ENCODE measurements at places on chromosomes 16 and 17. TPM values are rescaled to one million over a fixed set of nuclear protein-coding genes. Genes with fewer than 3 reads are reported as not detected.

The CCL1 gene
- total RNA-seq = not detected

The FCSK gene
- total RNA-seq = 15.4 TPM

DNA sequence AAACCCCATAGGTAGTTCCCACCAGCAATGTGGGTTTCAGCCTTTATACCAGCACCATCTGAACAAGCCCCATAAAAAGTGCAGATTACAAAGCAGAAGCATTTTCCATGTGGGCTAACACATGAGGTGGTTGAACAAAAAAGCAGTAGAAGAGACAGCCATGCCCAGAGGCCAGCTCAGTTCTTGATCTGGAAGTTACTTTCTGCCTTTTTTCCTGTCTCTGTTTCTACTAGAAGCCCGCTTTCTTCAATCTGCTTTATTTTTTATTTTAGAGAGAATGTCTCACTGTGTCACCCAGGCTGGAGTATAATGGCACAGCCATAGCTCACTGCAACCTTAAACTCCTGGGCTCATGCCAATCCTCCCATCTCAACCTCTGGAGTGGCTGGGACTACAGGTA lies 31.5 kb upstream of the APOH start:
- H3K4me1 ChIP-seq = peaks cover 21% of the 10 kb centered on the region
- H3K27me3 ChIP-seq = no peaks in the 10 kb centered on the region
- no peak overlapping the region for H3K27ac ChIP-seq
- no peak for DNase-seq
- peaks cover 2% of the 10 kb centered on the region for H3K36me3 ChIP-seq

GRCh38 chr16:23052908-23053580 lies 96.2 kb downstream of the USP31 start:
- H3K27me3 ChIP-seq = peaks cover 27% of the 10 kb centered on the region
- no peak for DNase-seq
- H3K4me3 ChIP-seq = no peak overlapping the region

DNA sequence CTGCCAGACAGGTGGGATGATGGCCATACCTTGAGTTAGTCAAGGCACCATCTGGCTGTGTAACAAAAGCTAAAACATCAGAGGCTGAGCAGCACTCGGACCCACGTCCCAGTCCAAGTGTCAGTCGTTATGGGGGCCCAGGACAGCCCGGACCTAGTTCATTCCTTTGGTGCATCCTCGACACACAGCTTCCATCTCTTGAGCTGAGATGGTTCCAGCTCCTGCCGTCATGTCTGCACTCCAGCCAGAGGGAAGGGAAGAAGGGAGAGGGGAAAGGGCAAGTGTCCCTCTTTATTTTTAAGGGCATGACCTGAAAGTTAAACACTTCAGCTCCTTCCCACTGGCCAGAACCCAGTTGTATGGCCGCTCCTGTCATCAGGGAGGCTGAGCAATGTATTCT lies 218.0 kb downstream of the SEC14L1 start:
- no peak overlapping the region for H3K4me3 ChIP-seq
- no peak for DNase-seq
- no peaks in the 10 kb centered on the region for H3K27me3 ChIP-seq
- no peaks in the 10 kb centered on the region for H3K36me3 ChIP-seq
- no peak overlapping the region for H3K27ac ChIP-seq
- H3K4me1 ChIP-seq = peaks cover 43% of the 10 kb centered on the region

DNA sequence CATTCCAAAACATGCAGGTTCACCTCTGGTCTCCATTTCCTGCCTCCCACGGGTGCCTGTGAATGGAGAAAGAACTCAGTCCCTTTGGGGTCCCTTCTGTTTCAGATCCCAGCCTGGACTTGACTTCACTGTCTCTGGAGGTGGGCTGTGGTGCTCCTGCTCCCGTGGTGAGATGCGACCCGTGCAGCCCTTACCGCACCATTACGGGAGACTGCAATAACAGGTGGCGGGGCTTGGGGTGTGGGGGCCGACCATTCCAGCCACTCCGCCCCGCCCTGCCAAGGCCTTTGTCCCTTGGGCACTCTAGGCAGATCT lies 10.5 kb downstream of the LPO start:
- no peaks in the 10 kb centered on the region for H3K36me3 ChIP-seq
- peak overlapping the region; percentile 84 for H3K4me3 ChIP-seq

DNA sequence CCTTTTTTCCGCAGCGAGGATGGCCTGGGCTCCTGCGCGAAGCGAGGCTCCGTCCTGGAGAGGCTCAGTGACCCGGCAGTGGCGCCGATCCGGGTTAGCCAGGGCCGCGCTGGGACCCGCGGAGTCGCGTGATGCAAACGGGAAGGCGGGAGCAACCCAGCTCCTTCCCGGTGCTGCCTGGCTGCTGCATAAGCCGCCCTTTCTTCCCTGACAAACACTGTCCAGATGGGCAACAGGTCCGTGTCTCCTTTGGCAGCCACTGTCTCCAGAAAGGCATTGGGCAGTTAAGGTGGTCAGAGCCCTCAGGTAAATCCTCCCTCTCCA lies 21.8 kb upstream of the ZNHIT3 start:
- H3K4me1 ChIP-seq = no peaks in the 10 kb centered on the region
- no peak overlapping the region for H3K27ac ChIP-seq
- no peaks in the 10 kb centered on the region for H3K36me3 ChIP-seq
- H3K27me3 ChIP-seq = peaks cover 46% of the 10 kb centered on the region

GRCh38 chr17:56822725-56823124 lies 11.0 kb downstream of the C17orf67 start:
- H3K27me3 ChIP-seq = no peaks in the 10 kb centered on the region
- H3K36me3 ChIP-seq = no peaks in the 10 kb centered on the region
- no peak overlapping the region for H3K4me3 ChIP-seq
- DNase-seq = no peak
- H3K27ac ChIP-seq = no peak overlapping the region
